ENCODE measurements at places on chromosomes 11 and 22.

GRCh38 chr11:129215506-129216245, 23.6 kb upstream of the ARHGAP32 start:
- DNase-seq, result no peak

- DNase-seq, result no peak
Measured at GRCh38 chr11:13831696-13832095, 130.8 kb upstream of the SPON1 start.

DNA sequence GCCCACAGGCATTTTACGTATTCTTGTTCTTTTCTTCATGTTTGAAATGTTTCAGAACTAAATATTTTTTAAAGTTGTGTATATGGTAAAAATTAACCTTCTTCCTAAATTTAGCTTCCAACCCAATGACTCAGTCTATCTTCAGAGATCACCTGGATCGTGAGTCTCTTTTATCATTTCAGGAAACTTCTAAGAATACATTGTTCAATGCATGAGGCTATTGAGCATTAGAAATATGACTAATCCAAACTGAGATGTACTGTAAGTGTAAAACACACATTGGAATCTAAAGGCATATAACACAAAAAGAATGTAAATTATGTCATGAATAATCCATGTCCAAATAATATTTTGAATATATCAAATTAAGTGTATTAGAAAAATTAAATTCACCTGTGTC, 265.2 kb downstream of the LUZP2 start:
- no peak for DNase-seq

DNA sequence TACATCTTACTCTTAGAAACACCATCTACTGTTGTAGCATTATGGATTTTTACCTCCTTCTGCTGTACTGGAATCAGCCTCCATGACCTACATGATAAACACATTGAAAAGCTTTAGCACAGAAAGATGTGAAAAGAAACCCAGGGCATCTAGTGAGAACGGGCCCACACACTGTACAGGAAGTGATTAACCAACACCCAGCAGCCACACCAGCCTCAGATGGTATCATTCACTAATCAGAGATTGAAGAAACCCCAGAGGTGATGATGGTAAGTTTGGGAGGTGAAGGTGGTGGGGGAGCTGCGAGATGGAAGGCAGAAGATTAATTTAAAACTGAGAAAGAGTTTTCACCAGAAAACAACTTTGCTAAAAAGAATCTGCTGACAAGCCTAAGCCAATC, 46.1 kb downstream of the RASSF10 start:
- no peak for DNase-seq

- no peak for DNase-seq
Measured at GRCh38 chr11:15412054-15412453, 297.3 kb downstream of the INSC start.

DNA sequence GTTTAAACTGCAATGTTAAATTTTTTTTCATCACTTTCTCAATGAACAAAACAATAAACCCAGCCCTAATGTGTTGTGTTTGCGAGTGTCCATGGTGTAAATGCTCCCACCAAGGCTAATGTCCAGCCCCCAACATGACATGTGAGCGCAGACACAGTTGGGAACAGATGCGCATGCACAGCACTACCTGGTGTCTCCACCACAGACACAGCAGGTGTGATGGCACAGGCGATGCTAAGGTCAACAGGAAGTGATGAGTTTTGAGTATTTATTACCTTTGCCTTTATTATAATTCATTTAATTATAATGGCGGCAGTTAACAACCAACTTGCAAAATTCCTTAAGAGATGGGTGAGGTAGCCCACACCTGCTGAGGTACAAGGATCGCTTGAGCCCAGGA, 42.9 kb downstream of the MICAL3 start:
- DNase-seq, result no peak

DNA sequence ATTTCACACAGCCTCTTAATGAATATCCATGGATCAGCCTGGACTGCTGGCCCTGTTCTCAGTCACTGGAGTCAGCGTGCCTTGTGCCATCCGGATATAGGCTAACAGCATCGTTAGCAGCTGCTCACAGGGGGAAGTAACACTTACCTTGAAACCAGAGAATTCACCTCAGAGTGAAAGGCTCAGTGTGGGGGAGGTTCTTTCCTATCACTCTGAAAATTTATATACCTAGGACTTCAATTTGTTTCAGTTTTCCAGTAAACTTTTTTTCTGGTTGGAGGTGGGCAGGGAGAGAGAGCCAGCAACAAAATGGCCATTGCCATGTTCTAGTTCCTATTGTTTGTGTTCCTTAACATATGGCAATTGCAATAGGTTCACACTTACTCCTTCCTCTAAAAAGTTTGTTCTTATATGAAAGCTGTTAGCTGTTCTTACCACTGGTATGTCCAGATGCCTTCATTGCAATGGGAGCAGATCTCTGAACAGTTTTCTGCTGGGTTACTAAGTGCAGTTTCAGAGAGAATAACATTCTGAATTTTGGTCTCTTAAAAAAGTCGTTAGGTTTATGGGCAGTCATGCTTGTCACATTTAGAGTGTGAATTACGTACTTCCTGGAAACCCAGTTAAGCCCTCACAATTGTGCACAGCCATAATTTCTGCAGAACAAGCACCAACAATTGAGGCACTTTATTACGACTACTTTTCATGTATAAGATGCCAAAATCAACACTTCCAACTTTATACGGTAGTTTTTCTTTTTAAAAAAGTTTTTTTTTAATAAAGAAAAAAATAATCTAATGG, 247.6 kb downstream of the CADM1 start:
- no peak for DNase-seq

GRCh38 chr11:134670247-134670782, 258.3 kb upstream of the B3GAT1 start:
- DNase-seq, result no peak

GRCh38 chr11:45725776-45726492, 60.5 kb upstream of the CHST1 start:
- DNase-seq, result no peak

- DNase-seq, result no peak
Measured at GRCh38 chr11:44831605-44832394, 105.0 kb downstream of the TSPAN18 start.

DNA sequence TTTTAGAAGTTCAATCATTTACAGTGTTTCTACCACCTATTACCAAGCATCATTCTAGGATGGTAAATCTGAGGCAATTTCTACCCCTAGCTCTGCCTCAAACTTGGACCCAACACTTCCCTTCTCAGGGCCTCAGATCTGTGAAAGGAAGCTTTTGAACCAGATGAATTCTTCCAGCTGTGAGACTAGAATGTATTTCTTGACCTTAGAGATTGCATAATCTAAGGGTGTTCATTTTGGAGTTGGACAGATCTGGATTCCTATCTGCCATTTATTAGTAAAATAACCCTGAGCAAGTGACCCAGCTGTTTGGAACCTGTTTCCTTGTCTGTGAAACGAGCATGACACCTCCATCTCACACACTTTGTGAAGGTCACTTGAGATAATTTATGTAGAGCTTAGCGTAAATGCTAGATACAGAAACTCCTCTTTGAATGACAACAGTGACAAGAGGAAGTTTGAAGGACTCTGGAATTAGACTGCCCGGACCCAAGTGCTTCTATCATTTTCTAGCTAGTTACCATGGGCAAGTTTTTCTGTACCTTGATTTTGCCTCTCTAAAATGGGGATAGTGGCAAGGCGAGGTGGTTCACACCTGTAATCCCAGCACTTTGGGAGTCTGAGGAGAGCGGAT, 3.8 kb upstream of the INTS5 start:
- DNase-seq, result no peak

- peak; percentile 56 for DNase-seq
Measured at GRCh38 chr22:40194656-40195055, 16.9 kb downstream of the TNRC6B start.

GRCh38 chr11:72730243-72730642, 22.0 kb downstream of the ARAP1 start:
- DNase-seq, result no peak

- DNase-seq, result no peak
Measured at GRCh38 chr22:50225200-50225969, 19.4 kb downstream of the TUBGCP6 start.

GRCh38 chr11:119957951-119958350, 180.0 kb downstream of the TRIM29 start:
- DNase-seq, result no peak

GRCh38 chr11:45280449-45280848, 5.7 kb downstream of the SYT13 start:
- no peak for DNase-seq

- peak; percentile 31 for DNase-seq
Measured at GRCh38 chr22:48256041-48256739, 1493.7 kb downstream of the TBC1D22A start.

DNA sequence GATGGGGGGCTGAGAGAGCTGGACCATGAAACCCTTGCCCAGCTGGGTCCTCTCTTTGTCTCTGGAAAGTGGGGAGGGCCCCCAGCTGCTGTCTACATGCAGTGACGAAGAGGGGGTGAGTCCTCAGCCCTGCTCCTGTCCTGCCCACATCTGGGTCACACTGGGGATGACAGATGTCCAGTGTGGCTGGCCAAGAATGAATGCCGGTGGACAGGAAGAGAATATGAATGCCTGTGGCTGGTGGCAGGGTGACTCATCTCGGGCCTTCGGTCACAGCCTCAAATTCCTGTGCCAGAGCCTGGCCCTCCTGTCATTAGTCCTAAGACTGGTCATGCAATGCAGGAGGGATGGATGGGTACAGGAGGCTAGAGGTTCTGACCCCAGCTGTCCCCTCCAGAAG, 2.2 kb upstream of the PNPLA3 start:
- no peak for DNase-seq

GRCh38 chr11:29260939-29261705, 755.7 kb downstream of the KCNA4 start:
- DNase-seq, result no peak

DNA sequence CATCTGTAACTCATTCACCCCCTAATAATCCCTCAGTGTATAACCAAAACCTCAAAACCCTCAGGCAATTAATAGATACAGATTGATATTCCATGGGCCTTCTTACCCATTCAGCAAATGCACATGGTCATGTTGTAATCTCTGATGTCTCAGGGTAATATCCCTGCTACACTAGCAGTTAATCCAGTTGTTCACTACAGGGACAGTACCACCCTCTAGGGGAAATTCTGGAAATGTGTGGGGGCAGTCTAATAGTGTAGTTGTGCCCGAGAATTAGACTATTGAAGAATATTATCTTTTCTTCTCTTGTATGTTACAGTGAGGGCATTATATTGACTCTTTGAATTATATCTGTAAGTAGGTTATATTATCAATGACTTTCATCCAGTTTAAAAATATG, 175.4 kb downstream of the CWF19L2 start:
- DNase-seq, result no peak

DNA sequence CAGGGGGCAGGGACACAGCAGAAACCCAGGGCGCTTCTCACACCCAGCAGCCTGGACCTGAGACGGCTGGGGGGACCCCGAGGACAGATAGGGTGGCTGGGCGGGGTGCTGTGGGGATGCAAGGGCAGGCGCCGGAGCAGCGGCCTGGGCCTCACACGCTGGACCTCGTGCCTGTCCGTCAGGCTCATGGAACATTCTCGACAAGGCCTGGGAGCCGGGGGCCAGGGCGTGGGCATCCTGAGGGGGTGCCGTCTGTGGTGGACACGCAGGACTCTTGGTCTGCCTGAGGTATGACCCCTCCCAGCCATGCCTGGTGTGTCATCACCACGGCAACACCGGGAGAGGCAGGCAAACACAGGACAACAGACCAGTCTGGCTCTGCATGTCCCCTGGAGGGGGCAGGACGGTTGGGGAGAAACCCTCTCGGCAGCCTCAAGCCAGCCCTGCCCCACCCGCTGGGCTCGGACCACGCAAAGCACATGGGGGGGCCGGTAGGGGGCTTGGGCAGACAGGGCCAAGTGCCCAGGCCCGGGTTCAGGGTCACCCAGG, 21.4 kb downstream of the MRPL23 start:
- peak; percentile 17 for DNase-seq

DNA sequence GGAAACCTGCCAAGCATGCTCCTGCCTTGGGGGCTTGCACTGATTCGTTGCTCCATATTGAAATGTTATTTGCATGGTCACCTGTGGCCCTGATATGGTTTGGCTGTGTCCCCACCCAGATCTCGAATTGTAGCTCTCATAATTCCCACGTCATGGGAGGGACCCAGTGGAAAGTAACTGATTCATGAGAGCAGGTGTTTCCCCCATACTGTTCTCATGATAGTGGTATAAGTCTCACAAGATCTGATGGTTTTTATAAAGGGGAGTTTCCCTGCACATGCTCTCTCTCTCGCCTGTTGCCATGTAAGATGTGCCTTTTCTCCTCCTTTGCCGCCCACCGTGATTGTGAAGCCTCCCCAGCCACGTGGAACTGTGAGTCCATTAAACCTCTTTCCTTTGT, 402.4 kb downstream of the ETS1 start:
- no peak for DNase-seq

DNA sequence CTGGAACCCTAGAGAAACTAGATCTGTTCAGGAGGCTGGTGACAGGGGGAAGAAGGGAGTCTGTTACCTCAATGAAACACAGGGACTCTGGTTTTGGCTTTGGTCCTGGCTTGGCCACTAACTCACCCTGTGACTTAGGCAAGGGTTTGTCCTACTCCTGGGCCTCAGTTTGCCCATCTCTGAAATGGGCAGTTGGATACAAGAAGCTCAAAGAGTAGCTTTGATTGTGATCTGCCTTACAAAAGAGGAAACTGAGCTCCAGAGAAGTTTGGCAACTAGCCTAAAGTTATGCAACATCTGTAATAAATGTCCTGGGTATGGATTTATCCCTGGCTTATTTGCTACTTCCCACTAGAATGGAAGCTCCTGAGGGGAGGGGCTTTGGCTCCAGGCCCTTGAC, 24.0 kb upstream of the LMO1 start:
- DNase-seq, result no peak

GRCh38 chr22:26648528-26649388, 8.6 kb upstream of the MIAT start:
- DNase-seq, result no peak

DNA sequence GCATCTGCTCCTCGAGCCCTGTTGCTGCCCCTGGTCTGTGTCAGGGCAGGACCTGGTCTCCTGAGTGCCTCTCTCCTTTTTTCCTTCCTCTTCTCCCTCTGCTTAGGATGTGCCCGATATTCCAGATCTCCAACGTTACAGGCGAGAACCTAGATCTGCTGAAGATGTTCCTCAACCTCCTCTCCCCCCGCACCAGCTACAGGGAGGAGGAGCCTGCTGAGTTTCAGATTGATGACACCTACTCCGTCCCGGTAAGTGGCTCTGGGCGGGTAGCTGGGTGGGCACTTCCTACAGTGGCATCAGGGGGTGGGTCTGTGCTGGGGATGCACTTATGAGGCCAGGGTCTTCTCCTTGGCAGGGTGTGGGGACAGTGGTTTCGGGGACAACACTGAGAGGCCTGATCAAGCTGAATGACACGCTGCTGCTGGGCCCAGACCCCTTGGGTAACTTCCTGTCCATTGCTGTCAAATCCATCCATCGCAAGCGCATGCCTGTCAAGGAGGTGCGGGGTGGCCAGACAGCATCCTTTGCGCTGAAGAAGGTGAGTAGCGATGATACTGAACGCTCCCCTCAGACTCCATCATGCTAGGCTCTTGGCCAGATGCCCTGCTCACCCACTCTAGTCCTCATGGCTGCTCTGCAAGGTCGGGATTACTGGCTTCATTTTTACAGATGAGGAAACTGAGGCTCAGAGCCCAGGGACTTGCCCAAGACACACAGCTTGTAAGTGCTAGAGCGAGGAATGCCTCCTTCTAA, 20.3 kb downstream of the GTPBP1 start:
- no peak for DNase-seq

GRCh38 chr11:70810133-70810532, 411.8 kb downstream of the CTTN start:
- DNase-seq, result no peak

- DNase-seq, result peak; percentile 80
Measured at GRCh38 chr11:120235024-120235628, 4.8 kb upstream of the POU2F3 start.

Data from activated effector memory CD4-positive, alpha-beta T cell treated with anti-CD3 and anti-CD28 coated beads, Interleukin-2, amount 50 U/mL, for 16 hours (primary cell).